ENCODE measurements at places on chromosomes 4 and X.

DNA sequence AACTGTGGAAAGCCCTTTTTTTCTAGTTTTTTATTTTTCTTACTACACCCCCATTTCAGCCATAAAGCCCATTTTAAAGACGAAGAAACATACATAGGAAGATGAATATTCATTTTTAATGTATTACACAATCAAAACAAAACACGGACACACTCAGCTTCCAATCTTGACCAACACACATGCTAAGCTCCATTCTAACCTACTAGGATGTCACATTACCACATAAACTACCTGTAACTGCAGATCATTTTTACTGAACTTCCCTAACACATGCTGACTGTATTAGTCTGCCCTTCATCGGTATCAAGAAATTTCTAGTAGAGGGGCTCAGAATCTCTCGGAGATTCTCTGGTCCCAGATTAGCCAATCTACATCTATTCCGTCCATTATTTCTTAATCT, 1.8 kb downstream of the CCNI start:
- no peak for DNase-seq

GRCh38 chr4:26120098-26120825, 200.6 kb upstream of the RBPJ start:
- DNase-seq = no peak

GRCh38 chr4:31298737-31299136, 578.6 kb downstream of the PCDH7 start:
- DNase-seq = no peak

DNA sequence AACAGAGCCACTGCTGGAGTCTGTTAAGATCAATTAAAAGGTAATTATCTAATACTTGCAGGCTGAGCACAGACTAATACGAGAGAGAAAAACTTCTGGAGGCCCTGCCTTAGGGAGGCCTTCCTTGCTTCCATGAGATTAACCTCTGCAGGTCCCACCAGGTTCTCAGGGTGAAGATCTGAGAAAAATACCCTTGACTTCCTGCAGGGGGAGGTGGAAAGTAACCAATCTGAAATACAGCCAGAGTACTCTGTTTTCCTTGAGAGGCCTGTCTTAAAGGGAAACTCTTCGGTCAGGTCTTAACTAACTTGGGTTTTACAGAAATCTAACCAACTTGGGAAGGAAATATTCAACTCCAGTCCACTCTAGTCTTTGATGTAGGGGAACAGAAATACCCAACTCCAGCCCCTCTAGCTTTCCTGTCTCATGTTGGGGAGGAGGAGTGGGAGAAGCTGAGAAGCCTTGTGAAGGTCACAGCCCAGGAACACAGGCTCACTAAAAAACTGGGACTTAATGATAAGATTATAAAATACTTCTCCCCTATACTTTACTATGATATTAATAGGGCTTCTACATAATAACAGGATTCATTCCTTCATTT, 77.1 kb downstream of the TBCK start:
- DNase-seq = no peak

- DNase-seq = no peak
These were observed 247.6 kb downstream of the PAPSS1 start for GRCh38 chr4:107472265-107472948.

DNA sequence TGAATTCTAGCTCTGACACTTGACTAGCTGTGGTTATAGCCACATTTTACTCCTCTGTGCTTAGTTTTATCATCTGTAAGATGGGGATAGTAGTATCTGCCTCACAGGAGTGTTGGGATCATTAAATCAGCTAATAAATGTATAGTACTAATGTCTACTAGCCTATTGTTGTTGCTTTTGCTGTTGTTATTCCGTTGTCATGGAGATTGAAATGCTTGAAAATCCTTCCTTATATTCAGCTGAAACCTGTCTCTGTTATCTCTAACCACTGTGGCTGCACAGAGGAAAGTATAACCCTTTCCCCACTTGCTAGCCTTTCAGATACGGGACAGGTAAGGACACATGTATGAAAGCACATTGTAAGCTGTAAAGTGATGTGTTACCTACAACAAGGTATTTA, 33.9 kb downstream of the CLCN5 start:
- no peak for DNase-seq
